C1 segment of cervical spinal cord (tissue), 14 donors: ENCODE measurements at places on chromosomes 12 and 14.
A peak's percentile ranks its signal among the peaks of the same experiment; 100 is the strongest.

- no peak for DNase-seq
Measured at GRCh38 chr12:11872055-11872454, 198.7 kb upstream of the BCL2L14 start.

DNA sequence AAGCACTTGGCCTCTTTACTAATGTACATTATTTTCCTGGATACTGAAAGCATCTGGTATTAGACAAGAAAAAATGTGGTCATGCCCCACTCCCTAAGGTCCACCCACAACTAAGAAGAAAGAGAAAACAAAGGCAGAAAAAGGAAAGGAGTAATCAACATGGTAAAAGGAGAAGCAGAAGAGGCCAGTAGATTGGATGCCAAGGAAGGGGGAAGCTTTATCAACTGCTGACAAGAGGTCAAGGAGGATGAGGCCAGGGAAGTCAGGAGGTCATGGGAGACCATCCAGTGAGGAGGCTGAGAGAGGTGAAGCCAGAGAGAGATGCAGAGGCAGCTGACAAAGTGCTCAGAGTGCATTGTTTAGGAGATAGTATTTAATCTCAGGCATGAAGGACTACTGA is 383.5 kb downstream of the ZFP36L1 start:
- DNase-seq: no peak

DNA sequence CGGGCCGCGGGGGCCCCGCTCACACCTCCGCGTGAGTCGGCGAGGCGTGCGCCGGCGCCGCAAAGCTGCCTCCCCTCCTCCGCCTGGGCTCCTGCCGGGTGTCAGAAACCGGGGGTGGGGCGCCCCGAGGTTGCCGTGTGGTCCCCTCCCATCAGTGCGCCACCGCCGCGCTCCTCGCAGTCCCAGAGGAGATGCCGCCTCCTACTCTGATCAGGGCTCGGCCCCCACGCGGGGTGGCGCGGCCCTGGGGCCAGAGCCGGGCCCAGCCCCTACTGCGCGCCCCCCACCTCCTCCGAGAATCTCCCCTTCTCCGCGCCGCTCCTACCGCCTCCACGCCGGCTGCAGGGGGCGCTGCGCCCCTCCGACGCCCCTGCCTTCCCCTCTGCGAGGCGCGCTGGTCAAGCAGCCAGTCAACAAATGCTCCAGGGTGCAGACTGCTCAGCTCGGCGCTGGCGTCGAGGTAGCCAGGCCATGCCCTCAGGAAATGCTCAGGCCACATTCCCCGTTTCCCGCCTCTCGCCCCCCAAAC is 467 bp upstream of the JAG2 start:
- no peak for DNase-seq

DNA sequence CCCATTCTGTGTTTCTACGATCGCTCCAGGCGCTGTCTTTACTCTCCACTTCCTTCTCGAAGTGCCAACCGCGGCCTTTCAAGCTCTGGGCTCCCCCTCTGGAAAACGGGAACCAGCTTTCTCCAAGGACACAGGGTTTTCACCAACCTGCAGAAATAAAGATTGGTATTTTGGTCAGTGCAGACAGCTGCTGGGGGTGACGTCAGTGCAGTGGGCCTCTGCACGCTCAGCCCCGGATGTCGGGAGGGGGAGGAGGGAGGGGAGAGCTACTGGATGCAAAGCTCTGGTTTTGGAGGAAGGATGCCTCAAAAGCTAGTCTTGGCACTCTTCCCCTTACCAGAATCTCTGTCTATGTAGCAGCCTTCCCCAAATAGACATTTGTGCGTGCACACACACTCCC is 19.9 kb downstream of the HRK start:
- peak; percentile 48 for DNase-seq

GRCh38 chr12:115683240-115683780 is 594.2 kb downstream of the MED13L start:
- DNase-seq: no peak

DNA sequence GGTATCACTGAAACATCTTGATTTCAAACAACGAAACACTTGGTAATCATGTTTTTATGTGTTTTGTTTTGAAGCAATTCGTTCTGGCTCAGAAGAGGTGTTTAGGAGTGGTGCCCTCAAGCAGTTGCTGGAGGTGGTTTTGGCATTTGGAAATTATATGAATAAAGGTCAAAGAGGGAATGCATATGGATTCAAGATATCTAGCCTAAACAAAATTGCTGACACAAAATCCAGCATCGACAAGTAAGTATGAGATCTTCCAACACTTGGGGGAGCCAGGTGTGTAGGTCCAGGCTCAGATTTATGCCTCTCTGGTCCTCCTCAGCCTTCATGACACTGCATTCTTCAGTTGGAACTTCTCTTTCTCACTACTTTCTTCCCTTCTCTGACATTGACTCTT is 110.1 kb downstream of the GPR135 start:
- no peak for DNase-seq

GRCh38 chr14:31300296-31300695 is 92.7 kb upstream of the HECTD1 start:
- no peak for DNase-seq
